Stimulated activated CD4-positive, alpha-beta T cell treated with anti-CD3 and anti-CD28 coated beads, Interleukin-2, amount 100 ng/mL, for 4 hours (primary cell): ENCODE measurements at places on chromosomes 13 and 19.
A peak's percentile ranks its signal among the peaks of the same experiment; 100 is the strongest.

GRCh38 chr13:72463561-72463960, 263.9 kb downstream of the MZT1 start:
- DNase-seq, result no peak

DNA sequence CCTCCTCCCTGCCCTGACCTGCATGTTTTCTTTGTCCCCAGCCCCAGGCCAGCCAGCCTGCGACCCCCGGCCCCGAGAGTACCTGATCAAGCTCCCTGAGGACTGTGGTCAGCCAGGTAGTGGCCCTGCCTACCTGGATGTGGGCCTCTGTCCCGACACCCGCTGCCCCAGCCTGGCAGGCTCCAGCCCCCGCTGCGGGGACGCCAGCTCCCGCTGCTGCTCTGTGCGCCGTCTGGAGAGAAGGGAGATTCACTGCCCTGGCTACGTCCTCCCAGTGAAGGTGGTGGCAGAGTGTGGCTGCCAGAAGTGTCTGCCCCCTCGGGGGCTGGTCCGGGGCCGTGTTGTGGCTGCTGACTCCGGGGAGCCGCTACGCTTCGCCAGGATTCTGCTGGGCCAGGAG, 5.6 kb downstream of the CILP2 start:
- DNase-seq, result no peak

GRCh38 chr19:42335374-42335936, 10.0 kb downstream of the MEGF8 start:
- DNase-seq, result no peak

DNA sequence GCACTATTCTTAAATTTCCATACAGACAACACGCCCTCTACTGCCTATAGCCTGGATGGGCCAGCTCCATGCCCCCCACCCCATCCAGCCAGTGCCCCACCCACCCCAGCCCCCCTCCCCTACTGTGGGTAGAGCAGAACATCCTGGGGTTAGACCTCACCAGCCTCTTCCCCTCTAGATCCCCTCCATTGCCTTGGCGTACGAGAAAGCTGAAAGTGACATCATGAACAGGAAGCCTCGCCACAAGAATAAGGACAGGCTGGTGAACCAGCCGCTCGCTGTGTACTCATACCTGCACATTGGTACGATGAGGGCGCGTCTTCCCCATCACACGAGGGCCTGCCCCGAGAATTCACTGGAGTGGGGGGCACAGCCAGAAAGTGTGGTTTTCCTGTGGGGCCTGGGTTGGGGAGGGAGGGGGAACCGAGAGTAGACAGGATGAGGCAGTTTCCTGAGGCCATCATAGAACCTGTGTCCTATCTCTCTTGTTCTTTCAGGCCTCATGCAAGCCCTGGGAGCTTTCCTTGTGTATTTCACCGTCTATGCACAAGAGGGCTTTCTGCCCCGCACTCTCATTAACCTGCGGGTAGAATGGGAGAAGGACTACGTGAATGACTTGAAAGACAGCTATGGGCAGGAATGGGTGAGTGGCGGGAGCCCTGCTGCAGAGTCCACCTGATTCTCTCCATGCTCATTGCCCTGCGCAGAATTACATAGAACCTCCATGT, 29.1 kb downstream of the ATP12A start:
- DNase-seq, result peak; percentile 18

GRCh38 chr13:30690282-30691188, 44.8 kb upstream of the ALOX5AP start:
- no peak for DNase-seq

GRCh38 chr19:13150187-13150930, at the start of the genes IER2 and STX10:
Gene IER2, plus strand, starts transcription at chr19:13150411. Its CDS starts 2,776 bp downstream, at chr19:13153187.
Gene STX10, minus strand, starts transcription at chr19:13150375. Its CDS starts 202 bp downstream, at chr19:13150173.
- DNase-seq, result peak; percentile 91

DNA sequence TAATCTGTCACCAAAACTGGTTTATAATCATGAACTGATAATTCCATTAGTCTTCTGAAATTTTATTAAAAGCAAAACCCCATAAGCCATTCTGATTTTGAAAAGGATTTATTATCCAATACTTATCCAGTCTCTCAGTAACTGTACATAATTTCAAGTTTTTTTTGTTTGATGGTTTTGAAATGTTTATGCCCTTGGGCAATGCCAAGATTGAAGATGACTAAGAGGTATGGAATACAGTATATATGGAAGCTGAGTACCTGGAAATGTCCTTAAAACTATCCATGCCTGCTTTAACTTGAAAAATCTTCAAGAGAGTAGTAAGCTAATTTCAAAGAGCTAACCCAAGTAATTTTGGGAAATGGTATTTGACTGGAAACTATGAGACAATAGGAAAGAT, 1.8 kb upstream of the NEK5 start:
- DNase-seq, result no peak

DNA sequence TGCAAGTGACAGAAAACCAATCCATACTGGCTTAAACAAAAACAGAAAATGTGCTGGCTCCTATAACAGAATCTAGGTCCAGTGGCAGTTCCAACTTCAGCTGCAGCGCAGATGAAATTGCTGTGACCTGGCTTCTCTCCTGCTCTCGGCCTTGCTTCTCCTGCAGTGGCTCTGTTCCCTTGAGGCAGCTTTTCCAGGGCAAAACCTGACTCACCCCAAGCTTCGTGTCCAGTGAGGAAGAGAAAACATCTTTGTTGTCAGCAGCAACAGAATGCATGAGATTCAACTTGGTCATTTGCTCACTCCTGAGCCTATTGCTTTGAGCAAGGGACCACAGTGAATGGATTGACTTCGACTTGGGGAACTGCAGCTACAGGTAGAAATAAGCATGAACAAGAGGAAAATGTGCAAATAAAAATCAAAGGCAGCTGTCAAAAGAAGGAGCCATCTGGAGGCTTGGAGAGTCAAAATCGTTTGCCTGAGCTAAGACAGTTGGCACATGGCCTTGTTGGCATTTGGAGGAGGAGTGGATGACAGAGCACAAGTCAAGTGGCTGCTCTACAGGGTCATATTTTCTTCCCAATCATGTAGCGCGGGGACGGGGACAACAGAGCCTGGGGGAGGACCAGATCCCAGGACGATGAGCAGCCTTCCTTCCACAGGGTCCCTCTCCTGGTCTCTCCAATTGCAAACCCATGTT, 523.4 kb downstream of the FGF9 start:
- DNase-seq, result no peak

DNA sequence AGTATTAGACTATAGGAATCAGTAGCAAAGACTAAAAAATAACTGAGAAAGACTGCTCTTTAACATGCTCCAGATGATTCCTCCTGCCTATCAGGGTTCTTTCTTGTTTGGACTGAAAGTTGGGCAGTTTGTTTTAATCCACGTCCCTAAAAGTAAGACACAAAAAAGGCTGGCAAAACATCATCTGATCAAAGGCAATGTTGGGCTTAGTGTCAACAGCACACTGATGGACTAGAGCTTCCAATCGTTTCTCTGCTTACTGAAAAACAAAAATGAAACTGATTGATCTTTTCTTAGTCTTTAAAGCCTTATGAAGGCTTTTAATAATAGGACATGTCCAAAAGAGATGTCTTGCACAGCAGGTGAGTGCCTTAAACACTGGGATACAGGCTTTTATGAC, 1567.9 kb upstream of the PRR20A start:
- DNase-seq, result no peak

- no peak for DNase-seq
Observed at GRCh38 chr19:5607318-5608275, 15.0 kb downstream of the SAFB2 start.

DNA sequence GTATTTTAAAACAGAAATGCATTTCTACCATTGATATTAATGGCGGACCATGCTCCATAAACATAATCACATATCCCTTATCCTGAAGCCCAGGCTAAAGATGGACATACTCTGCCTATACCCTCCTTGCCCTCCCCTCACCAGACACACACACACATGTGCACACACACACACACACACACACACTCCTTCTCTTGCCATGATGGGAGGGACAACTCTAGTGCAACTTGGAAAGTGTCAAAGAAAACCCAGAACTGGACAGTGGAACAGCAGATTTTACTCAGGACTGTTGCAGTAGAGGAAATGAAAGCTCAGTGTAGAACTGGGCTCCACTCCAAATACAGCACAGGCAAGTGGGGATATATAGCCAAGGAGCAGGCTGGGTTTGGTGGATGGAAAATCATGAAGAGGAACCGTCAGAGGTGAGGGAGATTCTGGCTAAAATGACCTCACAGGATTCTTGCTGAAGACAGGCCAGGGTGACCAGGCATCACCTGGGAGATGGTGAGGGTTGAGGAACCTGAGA, 40.8 kb downstream of the TNFRSF19 start:
- DNase-seq, result no peak

- no peak for DNase-seq
Observed at GRCh38 chr13:45198924-45199323, 1.9 kb downstream of the KCTD4 start.

- no peak for DNase-seq
Observed at GRCh38 chr13:49569993-49570689, 15.2 kb downstream of the RCBTB1 start.

- no peak for DNase-seq
Observed at GRCh38 chr13:30623392-30623791, 5.7 kb downstream of the USPL1 start.

- DNase-seq, result no peak
Observed at GRCh38 chr13:53638040-53638439, 609.4 kb downstream of the OLFM4 start.

- DNase-seq, result no peak
Observed at GRCh38 chr19:18263324-18264136, 10.7 kb downstream of the IQCN start.

DNA sequence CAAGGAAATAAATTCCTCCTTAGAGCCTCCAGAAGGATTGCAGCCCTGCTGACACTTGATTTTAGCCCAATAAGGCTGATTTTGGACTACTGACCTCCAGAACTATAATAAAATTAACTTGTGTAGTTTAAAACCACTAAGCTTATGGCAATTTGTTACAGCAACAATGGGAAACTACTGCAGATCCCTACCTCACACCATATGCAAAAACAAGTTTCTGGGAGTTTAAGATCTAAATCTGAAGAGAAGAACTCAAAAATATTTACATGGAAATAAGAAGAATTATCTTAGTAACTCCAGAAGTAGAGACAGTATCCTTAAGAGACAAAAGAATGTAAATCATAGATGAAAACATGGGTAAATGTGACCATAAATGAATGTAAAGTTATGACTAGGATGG, 5.9 kb downstream of the ZNF575 start:
- no peak for DNase-seq

DNA sequence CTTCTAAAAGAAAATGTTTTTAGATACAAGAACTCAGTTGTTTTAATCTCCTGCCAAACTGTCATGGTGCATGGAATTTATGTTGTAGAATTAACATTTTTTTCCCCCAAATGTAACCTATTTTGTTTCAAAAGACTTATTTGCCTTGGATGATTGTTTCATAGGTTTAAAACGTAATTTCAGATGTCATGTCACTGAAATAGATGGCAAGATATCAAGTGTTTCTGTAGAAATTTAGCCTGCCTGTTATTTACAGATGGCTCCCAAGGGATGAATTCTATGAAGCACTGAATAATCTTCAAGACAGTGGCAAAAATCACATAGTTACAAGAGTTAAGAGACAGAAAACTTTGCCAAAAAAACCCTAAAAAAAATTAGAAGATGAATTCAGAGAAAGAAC, 1484.6 kb downstream of the OLFM4 start:
- no peak for DNase-seq

DNA sequence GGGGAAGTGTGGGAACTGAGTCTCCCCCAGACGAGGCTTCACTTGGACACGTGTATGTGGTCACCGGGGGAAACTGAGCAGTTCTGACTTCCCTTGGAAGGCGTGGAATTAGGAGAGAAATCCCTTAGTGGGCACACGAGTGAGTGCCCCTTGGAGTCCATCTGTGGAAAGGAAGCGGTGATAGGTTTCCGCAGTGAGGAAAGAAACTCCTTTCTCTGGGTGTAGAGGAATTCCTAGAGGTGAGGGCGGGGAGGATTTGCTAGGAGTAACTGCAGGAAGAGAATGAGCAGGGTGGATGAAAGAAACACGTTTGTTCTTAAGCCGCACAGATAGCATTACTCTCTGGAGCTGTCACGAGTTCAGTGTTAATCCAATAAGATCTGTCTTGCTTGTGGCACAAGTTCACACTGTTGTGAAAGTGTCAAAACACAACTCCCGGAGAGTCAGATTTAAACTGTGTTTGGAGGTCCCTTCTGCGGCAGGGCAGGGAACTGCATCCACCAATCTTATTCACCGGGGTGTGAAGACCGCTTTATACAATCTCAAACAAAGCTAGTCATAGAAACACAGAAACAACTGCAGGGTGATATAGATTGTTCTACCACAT, 1.2 kb downstream of the KL start:
- DNase-seq, result no peak

DNA sequence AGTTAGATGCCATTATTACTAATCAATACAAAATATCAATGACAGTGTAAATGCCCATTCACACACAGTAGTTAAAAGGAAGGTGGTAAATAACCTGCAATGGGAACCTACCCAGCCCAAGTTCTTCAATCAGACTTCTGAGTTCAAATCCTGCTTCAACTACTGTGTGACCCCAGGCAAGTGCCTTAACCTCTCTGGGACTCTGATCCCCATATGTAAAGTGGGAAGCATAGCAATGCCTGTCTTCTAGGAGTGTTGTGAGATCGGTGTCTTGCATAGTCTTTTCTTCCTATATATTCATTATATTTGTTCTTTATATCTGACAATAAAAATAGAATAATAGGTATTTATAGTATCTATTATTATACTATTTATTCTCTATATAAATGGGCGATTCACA, 6.9 kb downstream of the TIMM13 start:
- no peak for DNase-seq

DNA sequence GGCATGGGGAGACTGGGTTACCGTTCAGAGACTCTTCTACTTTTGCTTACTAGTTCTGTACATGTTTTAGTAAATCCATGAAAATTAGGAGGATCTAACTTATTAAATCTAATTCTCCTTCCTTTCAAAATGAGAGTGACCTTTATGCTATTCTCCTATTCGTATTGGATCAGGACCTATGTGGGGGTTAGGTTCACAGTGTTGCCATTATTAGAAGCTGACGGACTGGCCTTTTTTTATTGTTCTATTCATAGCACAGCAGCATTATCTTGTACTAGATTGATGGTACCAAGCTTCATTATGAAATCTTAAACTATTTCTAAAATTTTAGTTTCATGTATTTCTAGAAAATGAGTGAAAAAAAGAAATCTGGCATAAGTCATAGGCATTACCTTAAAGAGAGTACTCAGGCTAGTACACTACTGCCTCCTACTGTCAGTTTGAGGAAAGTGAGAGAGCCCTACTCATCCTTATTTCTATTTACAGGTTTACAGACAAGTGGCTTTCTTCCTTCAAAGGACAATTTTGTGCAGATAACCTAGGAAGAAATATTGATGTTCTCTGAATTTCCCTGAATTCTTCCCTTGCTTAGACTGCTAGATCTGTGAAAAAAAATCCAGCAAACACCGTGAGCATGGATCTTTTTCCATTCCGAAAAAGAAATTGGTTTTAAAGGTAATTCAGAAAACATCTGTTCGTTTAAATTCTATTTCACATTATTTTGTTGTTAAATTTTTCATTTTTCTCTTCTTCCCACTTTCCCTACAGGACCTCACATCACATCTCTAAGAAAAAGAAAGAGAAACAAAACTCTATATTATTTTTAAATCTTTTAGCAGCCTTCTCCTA, 485.5 kb downstream of the DIAPH3 start:
- no peak for DNase-seq
